ENCODE measurements at places on chromosomes 6 and 20.

- no peak for DNase-seq
Observed at GRCh38 chr6:148990403-148990802, 243.6 kb downstream of the UST start.

DNA sequence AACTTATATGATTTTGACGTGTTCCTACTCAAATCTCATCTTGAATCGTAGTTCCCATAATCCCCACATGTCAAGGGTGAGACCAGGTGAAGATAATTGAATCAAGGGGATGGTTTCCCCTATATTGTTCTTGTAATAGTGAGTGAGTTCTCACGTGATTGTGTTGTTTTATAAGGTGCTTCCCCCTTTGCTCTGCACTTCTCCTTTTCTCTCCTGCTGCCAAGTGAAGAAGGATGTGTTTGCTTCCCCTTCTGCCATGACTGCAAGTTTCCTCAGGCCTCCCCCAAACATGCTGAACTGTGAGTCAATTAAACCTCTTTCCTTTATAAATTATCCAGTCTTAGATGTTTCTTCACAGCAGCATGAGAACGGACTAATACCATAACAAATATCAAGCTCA lies 83.2 kb downstream of the MANEA start:
- DNase-seq: no peak

- no peak for DNase-seq
Observed at GRCh38 chr6:119683031-119683430, 333.5 kb upstream of the MAN1A1 start.

- no peak for DNase-seq
Observed at GRCh38 chr6:137230547-137230946, 11.4 kb upstream of the IFNGR1 start.

- DNase-seq: no peak
Observed at GRCh38 chr20:8221887-8222419, 89.9 kb downstream of the PLCB1 start.

DNA sequence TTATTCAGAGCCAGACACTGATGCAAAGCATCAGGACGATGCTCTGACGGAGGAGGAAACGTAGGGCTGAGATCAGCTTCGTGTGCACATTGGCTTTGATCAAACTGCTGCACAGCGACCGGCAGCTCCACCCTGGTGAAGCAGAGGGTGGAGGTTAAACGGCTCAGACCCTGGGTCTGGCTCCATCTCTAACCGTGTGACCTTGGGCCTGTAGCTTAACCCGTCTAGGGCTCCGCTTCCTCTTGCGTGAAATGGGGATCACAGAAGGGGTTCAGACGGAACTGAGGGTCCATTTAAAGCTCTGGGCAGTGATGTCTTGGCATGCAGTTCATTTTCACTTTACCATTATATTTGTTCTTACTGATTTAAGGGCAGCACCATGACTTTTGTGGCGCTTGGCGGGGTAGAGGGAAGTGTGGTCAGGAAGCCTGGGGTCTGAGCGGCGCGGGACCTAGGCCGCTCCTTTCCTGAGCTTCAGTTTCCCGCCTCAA lies 644 bp downstream of the RBL1 start:
- DNase-seq: peak; percentile 16

- no peak for DNase-seq
Observed at GRCh38 chr6:73984571-73985210, 288.7 kb downstream of the CD109 start.

GRCh38 chr20:23115822-23116221 lies 29.7 kb upstream of the CD93 start:
- DNase-seq: no peak

GRCh38 chr6:157667211-157668008 lies 155.6 kb upstream of the SNX9 start:
- peak; percentile 26 for DNase-seq

GRCh38 chr6:70957284-70957617 lies 391 bp upstream of the B3GAT2 start:
- no peak for DNase-seq

DNA sequence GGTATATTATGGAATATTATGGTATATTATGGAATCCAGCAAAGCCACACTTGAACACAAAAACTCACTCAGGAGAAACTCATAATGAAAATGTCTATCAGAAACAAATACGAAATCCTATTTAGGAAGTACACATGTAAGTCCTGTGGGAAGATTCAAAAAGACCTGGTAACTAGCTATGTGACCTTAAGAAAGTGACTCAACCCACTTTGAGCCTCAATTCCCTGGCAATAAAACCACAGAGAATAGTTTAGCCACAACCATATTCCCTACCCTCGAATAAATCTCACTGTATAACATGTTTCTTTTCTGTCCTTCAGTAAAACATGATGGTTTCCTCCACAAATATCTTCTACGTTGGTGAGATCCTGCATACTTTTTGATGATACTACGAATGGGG lies 56.4 kb downstream of the ZMYND8 start:
- no peak for DNase-seq

GRCh38 chr6:153959276-153959675 lies 79.8 kb upstream of the OPRM1 start:
- DNase-seq: no peak

DNA sequence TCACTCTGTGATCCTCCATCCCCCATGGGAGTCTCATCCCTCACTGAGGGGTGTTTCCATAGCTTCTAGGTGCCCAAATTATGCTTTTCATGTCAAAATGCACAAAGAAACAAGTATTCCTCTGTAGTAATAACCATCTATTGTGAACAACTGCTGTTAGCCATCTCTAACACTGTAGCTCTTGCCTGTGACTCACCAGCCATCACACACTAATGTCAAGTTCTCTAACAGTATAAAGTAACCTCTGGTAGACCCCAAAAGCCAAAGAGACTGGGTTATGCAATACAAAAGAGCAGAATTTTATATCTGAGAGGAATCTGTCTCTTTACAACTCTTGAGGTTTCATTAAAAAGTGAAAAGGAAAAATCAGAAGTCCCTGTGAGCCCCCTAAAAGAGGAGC lies 25.4 kb upstream of the IYD start:
- no peak for DNase-seq

DNA sequence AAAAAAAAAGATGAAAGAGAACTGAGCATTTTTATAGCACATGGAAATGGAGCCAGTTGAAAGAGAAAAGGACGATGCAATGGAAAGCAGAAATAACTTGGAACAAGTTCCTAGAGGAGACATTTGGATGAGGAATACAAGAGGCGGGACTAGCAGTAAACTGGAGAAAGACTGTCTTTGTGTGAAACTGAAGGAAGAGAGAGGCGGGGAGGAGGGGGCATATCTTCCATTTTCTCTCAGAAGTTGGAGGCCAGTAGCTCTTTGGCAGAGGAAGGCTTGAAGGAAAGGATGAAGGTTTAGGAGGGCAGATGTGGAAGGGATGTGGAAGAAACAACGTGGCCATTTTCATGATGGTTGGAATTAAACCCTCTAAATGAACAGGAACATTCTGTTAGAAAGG lies 33.0 kb upstream of the ADGRF1 start:
- DNase-seq: no peak

DNA sequence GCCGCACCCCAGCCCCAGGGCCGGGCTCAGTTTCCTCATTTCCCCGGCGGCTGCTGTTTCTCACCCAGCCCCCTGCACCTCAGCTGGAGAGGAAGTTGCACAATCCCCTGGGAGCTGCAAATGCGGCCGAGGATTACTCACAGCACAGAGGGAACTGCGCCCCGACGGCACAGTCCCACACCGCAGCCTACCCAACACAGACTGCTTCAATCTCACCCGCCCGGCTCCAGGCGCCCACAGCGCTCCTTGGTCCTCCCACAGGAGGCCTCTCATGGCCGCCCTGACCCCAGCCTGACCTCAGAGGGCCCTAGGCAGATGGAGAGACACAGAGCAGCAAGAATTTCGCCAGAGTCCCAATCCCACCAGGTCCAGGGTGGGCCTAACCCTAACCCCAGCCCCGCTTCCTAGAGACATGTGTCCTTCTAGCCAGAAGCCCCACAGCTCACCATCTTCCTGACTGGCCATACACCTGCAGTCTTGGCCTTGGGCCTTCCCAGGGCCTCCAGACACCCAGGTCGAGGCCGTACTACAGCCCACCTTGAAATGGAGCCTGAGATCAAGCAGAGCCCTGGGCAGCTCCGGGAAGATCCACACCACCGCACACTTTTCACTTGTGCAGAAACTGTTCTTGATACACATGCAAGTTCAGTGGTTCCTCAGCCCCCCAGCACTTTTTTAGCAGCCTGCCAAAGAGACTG lies 11.7 kb downstream of the TFEB start:
- no peak for DNase-seq

GRCh38 chr6:849075-849506 lies 156.2 kb upstream of the EXOC2 start:
- DNase-seq: no peak

DNA sequence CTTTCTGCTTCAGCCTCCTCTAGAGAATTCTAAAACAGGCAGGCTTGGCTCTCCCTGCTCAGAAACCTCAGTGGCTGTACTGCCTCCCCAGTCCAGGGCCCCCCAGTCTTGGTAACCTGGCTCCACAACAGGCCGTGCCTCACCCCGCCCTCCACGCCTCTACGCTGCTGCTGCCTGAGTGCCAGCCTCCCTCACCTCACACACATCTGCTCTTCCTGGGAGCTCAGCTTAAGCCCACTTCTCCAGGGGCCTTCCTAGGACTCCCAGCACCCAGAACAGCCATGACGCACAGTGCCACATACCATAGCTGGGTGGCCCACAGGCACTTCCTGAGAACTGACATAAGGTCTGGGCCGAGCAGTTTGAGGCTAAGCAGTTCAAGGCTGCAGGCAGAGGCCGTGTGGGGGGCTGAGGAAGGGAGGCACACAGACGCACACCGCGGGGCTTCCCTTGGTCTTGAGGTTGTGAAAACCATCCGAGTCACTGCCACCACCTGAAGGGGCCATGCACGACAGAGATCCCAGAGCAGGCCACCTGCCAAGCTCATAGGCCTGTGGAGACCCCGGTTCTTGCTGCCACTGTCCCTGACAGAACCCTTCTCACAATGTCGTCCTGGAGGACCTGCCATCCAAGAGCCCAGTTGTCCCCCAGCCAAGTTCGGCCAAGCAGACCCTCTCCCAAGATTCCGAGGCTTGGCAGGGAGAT lies 42.6 kb downstream of the DSTN start:
- DNase-seq: no peak

DNA sequence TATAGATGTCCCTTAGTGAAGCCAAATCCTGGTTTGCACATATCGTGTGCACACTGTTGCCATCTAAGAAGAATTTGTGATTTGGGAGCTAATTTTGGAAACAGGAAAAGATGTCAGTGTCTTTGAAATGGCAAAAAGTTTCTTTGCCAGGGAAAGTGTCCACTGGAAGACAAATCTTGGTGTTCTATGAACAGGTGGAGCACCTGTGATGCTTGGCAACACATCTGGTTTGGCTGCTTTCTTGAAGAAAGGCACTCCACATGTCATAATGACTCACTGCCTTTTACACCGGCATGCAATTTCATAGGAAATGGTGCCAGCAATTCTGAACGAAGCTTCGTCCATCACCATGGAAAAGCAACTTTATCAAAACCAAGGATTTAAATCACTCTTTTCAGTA lies 1040.0 kb upstream of the MAP3K7 start:
- no peak for DNase-seq

DNA sequence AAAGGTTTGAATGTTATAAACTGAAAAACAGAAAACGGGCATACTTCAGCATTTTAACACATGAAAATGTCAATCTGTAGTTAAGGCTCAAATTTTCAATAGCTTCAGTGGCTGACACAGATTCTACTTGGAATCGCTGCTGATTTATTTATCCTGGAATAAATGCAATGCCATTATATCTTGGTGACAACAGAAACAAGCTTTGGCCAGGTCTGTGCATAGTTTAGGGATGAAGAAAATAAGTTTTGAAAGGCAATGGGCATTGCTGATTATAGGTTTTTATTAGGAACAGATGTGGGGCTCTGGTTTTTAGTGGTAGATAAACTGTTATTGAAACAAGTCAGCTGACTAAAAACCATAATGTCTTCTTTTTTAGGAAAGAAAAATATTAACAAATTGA lies 96.8 kb upstream of the SOX4 start:
- DNase-seq: no peak

- no peak for DNase-seq
Observed at GRCh38 chr6:6287415-6287814, 33.0 kb downstream of the F13A1 start.

- no peak for DNase-seq
Observed at GRCh38 chr6:35044145-35044745, 96.9 kb downstream of the TCP11 start.

DNA sequence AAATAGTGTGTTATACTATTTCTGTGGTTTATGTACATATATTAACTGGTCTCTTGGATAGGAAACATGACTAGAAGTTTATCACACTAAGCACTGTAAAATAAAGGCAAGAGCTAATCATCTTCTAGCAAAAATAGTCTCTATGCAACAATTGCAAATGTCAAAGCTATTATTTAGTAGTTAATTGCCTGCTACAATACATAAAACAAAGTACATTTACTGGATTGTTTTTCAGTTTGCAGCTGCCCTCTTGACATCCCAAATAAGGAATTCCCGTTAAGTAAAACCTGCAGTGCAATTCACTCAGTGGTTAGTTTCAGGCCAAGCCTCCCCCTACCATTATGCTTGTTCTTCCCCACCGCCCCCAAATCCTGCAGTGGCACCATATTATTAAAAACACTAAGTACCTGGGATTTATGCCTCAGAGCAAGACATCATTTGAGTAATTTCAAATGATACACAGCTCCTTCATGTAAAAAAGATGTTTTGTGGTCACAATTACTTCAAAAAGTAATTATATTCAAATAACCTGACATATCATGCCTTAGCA lies 1.6 kb upstream of the ATP5F1E start:
- no peak for DNase-seq

DNA sequence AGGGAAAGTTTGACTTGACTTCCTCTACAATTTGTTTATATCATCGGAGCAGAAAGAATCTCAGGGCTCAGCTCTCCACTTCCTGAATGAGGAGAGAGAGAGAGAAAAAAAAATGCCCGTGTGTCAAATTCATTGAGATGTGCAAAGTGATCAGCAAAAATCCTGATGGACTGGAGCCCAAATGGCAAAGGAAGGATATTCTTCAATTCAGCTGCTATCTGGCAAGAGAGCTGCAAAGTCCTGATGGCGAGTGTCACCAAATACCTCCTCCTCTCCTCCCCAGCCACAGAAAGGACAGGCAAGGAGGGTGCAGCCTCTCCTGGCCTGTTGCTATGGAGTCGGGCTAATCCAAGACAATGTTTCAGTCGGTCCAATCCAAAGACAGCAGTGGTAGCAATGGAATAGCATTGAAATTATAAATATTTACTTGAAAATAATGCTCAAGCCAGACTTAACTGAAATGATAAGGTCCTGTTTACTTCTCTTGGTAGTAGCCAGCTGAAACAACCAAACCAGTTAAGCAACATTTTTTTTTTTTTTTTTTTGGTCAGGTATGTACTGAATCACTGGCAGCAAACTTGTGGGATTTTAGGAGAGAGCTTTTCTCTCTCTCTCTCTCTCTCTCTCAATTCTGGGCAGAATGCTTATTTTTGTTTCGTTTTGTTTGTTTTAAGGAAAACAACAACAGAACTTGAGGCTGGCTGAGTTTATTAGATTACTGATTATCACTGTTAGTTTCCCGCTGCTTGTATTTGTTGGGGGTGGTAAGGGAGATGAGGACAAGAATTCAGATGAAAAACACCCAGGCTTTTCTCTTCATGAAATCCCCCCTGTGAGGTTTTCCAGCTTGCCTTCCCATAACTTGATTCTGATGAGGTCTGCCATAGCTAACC lies 204.2 kb downstream of the BCAS1 start:
- DNase-seq: no peak

GRCh38 chr6:81485395-81485794 lies 267.1 kb downstream of the TENT5A start:
- DNase-seq: no peak

All from effector CD8-positive, alpha-beta T cell (primary cell).